ENCODE measurements at places on chromosomes 6 and 20.

DNA sequence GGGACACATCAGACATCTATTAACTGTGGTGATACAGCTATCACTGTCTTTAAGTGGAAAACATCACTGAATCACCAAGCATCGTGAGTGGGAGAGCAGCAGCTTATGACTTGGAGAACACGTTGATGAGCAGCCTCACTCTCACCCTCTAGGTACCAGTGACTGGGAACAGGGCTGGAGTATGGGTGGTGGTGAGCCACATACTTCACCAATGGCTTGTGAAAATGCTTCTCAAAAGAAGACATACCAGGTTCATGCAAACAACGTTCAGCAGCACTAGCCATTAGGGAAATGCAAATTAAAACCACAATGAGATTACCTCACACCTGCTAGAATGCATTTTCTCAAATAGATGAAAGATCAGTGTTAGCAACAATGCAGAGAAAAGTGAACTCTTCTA lies 25.3 kb downstream of the SNX5 start:
- DNase-seq = no peak

GRCh38 chr6:79034865-79035264 lies 43.2 kb downstream of the PHIP start:
- DNase-seq = no peak

DNA sequence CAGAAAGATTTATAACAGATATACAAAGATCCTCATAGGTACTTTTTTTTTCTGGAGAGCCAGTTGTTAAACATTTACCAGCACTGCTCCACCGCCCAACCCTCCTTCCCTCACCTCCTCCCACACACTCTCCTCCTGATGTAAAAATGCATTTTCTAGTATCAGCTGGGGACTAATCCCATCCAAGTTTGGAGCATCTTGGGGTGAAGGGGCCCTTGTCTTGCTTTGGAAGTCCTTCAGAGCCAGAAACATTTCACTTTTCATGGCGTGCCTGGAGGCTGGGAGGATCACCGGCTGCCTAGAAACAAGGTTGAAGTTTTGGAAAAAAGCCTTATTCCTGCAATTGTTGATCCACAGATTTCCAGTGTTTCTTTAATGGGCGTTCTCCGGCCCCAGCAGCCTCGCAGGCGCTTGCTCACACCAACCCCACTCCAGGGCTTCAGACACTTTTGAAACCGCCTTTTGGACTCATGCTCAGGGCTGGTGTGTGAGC lies 165.1 kb upstream of the AFDN start:
- DNase-seq = no peak

GRCh38 chr6:66198062-66198624 lies 491.1 kb upstream of the EYS start:
- DNase-seq = no peak

GRCh38 chr6:1415416-1416063 lies 26.2 kb downstream of the FOXF2 start:
- DNase-seq = no peak

GRCh38 chr6:66232890-66233289 lies 525.9 kb upstream of the EYS start:
- DNase-seq = no peak

GRCh38 chr6:116326996-116327395 lies 43.8 kb upstream of the DSE start:
- DNase-seq = no peak

GRCh38 chr6:98633886-98634285 lies 200.5 kb upstream of the POU3F2 start:
- DNase-seq = peak; percentile 86

DNA sequence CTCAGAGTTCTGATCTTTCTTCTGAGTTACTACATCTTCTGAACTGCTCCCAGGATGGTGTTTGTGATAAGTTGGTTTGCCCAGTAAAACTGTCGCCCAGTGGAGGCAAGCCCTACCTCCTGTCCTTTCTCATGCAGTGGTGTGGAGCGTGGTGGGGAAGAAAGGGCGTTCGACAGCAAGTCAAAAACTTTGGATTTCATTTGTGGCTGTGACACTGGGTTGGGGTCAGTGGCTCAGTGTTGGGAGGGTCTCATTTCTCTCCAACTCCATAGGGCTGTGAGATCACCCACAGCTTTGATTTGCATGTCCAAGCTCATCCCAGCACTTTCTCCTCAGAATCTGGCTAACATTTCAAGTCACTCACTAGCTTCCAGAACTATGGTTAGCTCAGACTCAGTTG lies 17.5 kb upstream of the SLC22A2 start:
- no peak for DNase-seq

GRCh38 chr20:57501461-57502335 lies 23.2 kb downstream of the CTCFL start:
- peak; percentile 59 for DNase-seq

DNA sequence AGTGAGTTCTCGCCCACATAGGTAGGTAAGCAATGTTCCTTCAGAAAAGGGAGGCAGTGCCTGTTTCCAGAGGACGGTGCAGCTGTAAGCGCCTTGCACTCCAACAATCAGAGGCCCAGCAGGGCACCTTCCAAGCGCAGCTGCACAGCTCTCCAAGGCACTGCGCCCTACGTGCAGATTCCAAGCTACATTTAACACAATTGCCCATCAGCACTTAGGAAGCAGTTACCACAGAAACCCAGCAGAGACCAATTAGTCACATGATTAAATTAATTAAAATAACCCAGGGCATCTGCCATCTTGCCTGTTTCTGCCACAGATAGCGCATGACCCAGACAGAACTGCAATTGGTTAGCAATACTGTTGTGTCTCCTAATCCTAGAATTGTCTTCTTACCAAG lies 65.5 kb downstream of the SOBP start:
- no peak for DNase-seq

DNA sequence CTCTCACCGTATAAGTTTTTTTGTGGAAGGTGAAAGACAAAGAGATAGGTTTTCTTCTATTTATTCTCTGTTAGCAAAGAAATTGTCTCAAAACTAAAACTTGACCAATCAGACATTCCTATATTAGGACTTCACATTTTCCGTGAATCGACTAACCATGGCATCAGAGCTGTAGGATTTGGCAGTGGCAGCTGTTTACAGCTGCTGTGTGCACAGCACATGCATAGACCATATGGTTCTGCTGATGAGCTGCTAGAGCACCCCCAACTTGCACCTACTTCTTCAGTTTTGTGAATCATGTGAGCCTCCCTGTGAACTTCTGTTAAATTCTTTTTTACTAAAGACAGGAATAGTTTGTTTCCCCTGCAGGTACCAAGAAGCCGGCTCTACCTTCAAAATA lies 157.9 kb downstream of the RFX6 start:
- no peak for DNase-seq

GRCh38 chr20:32672394-32672981 lies 1.3 kb downstream of the C20orf203 start:
- no peak for DNase-seq

DNA sequence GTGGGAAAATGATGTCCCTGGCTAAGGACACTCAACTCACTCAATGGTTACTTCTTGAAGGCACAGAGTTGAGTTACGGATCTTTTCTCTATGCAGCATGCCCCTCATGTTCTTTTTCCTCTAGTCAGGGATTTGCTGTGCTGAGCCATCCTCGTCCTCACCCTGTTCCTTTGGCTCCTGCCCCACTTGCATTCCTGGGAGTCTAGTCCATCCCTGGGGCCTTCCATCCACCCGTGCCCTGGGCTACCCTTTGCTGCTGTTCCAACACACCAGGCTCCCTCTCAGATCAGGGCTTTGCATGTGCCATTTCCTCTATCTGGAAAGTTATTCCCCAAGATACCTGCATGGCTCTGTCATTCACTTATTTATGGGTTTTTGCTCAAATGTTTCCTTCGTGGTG lies 13.3 kb upstream of the KCNG1 start:
- DNase-seq = no peak

GRCh38 chr6:686497-686896 lies 6.4 kb downstream of the EXOC2 start:
- peak; percentile 13 for DNase-seq

DNA sequence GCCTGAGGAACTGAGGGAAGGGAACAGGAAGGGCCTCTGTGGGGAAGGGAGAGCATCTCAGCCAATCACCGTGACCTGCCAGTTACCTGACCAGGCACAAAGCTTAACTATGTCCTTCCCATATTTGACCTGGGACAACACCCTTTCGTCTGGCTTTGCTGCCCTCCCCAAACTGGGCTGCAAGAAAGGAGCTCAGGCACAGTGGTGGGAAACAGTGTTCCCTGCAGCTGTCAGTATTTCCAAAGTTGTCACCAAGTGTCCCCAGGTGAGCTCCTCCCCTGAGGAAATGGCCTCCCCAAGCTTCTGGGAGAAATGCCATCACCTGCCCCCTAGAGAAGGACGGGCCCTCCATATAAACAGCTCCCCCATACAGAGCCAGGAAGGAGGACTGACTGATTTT lies 17.9 kb downstream of the NCR2 start:
- DNase-seq = no peak

DNA sequence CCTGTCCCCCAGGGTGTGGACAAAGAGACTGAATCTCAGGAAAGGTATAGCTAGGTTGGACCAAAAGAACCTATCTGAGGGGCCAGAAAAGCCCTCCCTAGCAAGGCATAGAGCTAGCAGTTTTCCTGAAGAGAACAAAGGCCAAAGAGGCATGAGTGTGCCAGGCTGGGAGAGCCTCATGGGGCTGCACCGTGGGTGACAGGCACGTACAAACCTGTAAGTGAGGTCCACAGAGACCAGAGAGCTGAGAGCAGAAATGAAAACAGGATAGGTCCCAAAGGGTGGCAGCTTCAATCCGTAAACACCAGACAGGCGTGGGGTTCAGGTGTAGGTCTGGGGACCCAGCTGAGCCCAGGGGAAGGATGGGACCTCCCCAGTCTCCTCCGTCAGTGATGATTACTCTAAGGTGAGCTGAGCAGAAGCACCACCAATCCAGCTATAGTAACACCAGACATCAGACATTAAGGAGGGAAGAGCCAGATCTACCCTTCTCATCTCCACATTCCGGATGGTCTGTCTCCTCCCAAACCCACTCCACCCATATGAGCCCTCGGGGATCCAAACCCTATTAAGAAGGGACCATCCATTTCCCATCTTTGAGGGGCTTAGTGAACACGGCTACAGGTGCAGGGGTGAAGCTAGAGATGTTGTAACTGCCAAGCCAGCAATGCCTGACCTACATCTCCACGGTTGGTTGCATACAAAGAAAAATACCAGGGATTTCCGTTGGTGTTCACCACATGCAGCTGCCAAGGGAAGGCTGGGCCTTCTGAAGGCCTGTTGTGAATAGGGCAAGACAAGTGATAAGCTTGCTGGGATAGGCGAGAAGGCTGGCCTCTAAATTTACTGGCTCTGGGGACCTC lies 38.3 kb downstream of the BCL2L1 start:
- no peak for DNase-seq

- no peak for DNase-seq
Measured at GRCh38 chr6:50929323-50929722, 110.7 kb downstream of the TFAP2B start.

DNA sequence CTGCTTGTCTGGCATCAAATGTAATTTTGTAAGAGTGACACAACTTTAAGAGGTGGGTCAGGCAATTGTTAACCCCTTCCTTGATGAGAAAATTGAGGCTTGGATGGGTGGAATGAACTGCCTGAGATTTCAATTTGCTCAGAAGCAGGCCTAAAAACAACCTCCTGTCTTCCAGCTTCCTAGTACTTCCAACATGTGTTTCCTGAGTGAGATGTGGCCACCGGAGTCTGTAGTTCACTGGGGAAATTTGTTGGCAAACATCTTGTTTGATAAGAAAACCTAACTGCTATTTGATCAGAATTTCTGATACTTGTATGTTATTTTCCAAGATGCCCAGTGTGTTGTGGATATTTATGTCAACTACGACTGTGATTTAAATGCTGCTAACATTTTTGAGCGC lies 51.3 kb downstream of the ARFGEF2 start:
- DNase-seq = no peak

- no peak for DNase-seq
Measured at GRCh38 chr6:699319-699718, 6.4 kb upstream of the EXOC2 start.

GRCh38 chr20:52926505-52926904 lies 45.7 kb upstream of the TSHZ2 start:
- DNase-seq = no peak

DNA sequence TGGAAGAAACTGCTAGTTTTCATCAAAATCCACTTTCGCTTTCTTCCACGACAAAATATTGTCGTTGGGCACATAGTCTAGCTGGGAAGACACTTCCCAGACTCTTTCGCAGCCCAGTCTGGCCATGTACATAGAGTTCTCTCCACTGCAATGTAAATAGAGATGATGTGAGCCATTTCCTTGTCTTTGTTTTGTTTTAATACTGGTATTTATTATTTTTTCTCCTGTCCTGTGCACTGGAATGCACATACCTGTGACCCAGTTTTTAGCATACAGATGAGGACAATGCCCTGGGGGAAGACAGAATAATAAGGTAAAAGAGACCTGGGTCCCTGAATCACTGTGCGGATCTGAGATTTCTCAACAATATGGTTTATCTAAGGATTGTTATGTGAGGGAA lies 149.5 kb upstream of the BMP5 start:
- DNase-seq = no peak

DNA sequence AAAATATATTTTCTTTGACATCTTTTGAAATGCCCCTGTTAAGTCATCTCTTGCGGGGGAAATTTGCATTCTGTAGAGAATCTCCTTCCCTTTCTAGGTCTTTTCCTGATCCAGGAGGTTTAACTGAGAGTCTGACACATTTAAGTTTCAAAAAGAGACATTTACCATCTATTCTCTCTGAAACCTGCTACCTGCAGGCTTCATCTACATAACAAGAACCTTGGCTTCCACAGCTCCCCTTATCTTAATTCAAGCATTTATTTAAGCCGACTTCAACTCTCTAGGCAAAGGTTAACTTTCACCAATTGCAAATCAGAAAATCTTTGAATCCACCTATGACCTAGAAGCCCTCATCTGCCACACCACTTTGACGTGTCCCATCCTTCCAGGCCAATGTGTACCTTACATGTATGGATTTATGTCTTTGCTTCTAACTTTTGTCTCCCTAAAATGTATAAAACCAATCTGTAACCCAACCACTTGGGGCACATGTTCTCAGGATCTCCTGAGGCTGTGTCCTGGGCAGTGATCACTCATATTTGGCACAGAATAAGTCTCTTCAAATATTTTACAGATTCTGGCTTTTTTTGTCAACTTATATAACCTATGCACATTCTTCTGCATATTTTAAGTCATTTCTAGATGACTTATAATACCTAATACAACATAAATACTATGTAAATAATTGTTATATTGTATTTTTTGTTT lies 666.7 kb downstream of the UTRN start:
- no peak for DNase-seq

- DNase-seq = peak; percentile 81
Measured at GRCh38 chr20:53677447-53678314, 84.0 kb upstream of the ZNF217 start.

DNA sequence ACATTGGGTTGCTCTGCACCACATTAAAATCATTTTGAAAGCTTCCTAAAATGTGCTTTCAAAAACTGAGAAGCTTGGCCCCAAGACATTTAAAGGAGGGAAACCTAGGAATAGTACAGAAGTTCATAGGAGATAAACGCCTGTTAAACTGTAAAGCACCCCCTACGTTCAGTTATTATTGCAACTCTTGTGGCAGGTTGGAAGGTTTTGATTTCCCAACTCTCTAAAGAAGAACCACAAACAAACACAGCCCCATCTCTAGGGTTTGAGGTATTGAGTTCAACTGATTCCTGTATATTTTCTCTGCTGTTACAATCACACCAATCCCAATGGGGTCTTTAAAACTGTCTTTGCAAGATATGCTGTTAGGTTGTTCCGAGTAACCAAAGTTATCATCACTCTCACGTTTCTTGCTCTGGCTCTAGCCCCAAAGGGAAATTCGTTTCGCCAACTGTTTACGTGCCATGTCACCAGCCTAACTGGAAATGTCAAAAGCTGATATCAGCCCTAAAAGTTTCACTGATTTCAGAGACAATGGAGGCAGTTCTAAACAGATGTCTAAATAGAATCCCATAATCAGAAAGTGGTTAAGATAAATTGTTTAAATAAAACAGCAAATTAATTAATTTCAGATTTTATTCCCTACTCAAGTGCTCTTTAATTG lies 12.1 kb downstream of the TFAP2A start:
- no peak for DNase-seq
